ENCODE measurements at places on chromosomes 3 and 15.
A peak's percentile ranks its signal among the peaks of the same experiment; 100 is the strongest.

DNA sequence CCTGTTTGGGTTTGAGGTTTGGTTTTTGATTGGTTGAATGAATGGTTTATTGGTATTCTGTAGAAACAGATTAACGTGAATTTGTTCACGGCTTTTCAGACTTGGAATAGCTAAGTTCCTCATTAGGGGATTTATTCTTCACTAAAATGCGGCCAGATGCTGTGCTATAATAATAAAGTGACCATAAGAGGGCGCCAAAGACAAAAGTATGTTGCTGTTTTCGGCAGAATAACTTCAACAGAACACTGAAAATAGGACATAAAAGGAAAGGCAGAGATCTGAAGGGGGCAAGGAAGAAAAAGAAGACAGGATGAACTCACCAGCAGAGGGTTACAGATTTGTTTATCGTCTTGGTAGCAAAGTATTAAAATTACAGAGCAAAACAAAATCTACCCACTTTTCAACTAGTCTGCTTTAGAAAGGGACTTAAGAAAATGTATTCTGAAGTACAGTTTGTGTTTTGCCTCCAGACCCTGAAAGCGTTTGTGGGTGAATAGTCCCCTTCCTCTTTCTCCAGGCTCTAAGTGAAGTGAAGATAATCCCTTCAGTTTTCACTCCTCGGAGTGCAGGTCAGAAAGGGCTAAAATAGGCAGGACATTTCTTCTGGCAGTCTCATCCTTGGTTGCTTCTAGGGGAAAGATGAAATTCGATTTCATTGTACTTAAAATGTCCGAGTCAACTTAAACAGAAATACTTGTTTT lies 147.6 kb downstream of the IL20RB start:
- DNase-seq: peak; percentile 46

GRCh38 chr15:78421238-78421965 lies 16.6 kb upstream of the IREB2 start:
- DNase-seq: peak; percentile 19

GRCh38 chr3:11392014-11392859 lies 120.0 kb downstream of the ATG7 start:
- peak; percentile 91 for DNase-seq

DNA sequence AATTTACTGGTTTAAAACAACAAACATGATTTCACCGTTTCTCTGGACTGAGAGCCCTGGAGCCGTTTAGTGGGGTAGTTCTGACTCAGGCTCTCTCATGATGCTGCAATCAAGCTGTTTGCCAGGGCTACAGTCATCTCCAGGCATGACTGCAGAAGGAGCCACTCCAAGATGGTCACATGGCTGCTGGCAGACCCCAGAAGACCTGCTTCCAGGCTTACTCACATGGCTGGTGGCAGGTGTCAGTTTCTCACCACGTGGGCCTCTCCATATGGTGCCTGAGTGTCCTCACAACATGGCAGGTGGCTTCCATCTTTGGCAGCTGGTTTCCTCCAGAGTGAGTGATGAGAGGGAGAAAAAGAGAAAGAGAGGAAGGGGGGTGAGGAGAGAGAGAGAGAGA lies 378.3 kb upstream of the RGMA start:
- peak; percentile 63 for DNase-seq

- DNase-seq: no peak
Measured at GRCh38 chr3:155370198-155370597, 76.7 kb upstream of the STRIT1 start.

- no peak for DNase-seq
Measured at GRCh38 chr3:107206945-107207344, 170.3 kb upstream of the CCDC54 start.

GRCh38 chr3:45746165-45746776 lies 50.1 kb downstream of the SLC6A20 start:
- no peak for DNase-seq

DNA sequence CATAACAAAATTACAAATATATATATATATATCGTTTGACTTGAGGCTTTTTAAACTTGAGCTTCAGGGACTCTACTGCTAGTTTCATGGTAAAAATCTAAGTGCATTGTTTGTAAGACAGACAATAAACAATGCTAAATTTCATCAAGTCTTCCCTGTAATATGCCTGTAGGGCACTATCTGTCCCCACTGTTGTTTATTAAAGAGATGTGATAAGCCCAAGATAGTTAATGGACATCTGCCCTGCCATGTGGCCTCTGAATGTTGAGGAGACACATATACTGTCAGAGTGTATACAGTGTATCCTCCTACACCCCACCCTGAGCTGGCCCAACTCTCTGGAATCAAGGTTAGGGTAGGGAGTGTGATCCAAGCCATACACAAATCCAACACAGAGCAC lies 15.1 kb upstream of the EIF1B start:
- DNase-seq: no peak

DNA sequence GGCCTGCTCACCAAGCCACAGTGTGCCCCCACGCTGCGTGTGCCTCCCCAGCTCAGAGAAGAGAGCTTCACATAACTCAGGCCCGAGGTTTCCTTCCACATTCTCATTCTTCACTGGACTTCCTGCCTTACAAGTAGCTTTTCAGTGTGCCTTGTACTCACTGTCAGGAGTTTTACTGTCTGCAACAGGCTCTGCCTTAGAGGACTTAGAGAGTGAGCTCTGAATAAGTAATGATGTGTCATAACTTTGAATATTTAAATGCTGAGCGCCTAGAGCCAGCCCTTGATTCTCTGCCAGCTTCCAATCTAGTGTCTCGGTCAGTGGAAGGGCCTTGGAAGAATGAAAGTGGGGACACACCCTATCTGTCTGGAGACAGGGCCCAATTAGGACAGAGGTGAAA lies 41.8 kb downstream of the ITGB5 start:
- peak; percentile 92 for DNase-seq

DNA sequence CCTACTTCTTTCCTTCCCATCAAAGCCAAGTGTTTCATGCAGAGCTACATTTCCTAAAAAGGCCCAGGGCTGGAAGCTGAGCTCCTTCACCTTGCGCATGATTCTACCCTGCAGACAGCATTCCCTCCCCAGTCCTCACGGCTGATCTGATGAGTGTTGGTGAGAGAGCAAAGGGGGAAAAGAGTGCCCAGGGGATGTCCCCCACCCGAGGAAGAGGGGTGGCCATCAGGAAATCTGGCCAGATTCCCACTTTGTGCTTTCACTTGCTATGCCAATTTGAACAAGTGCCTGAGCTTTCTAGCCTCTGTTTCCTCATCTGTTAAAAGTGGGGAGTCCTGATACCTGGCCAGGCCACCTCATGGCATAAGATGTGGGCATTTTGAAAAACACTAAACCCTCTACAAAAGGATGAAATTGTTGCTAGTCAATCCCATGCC lies 231.0 kb upstream of the TLE3 start:
- no peak for DNase-seq

- no peak for DNase-seq
Measured at GRCh38 chr3:86737517-86737916, 253.4 kb downstream of the VGLL3 start.

- no peak for DNase-seq
Measured at GRCh38 chr3:186260726-186261125, 101.3 kb downstream of the DGKG start.

DNA sequence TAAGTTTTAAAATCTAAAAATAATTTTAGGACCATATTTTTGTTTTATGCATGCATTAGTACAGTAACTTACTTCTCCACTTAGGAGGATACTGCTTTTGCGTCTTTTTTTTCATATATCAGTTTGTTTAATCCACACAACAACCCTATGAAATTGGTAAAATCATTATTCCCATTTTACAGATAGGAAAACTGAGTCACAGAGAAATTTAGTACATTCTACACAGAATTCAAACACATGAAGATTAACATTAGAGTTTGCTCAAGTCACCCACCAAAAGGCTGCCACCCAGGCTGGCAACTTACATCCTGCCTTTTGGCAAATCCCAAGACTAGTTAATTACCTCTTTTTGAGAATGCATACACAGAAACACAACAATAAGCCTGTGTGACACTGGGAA lies 28.7 kb downstream of the TNIK start:
- no peak for DNase-seq

DNA sequence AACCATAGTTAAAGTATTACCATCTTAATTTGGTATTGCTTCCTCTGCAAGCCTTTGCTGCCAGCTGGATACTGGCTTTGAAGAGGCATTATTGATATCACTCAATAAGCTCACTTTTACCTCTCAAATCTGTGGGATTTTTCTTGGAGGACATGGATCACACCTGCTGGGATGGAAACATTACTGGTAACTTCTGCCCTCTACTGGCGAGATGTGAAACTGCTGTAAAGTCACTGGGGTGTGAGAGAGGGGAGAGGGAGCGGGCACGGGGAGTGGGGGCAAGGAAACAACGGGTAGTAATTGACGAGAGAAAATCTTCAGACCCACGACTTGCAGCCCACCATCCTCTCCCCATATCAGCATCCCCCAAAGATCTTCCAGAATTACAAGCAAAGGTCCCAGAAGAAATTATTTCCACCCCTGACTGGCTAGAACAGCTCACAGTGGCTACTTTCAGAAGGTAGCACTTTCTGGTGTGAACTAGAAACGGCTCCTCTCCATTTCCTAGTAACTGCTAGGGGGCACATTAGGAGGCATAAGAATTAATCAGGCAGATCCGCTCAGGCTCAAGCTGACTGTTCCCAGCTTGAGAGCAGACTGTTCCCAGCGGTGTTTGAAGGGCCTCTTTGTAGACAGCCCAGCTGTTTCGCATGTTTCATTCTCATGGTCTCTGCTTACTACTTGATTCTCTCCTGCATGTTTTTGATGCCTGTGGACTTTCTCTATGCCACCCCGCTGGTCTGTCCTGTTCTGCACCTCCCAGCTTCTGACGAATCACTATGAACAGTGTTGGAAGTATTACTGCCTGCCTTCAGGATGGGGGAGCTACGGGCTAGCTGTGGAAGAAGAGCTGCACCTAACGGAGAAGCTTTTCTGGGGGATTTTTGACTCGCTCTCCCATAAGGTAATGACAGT lies 230.4 kb upstream of the CHRM5 start:
- peak; percentile 15 for DNase-seq

GRCh38 chr15:85525755-85526154 lies 145.4 kb downstream of the AKAP13 start:
- DNase-seq: no peak

DNA sequence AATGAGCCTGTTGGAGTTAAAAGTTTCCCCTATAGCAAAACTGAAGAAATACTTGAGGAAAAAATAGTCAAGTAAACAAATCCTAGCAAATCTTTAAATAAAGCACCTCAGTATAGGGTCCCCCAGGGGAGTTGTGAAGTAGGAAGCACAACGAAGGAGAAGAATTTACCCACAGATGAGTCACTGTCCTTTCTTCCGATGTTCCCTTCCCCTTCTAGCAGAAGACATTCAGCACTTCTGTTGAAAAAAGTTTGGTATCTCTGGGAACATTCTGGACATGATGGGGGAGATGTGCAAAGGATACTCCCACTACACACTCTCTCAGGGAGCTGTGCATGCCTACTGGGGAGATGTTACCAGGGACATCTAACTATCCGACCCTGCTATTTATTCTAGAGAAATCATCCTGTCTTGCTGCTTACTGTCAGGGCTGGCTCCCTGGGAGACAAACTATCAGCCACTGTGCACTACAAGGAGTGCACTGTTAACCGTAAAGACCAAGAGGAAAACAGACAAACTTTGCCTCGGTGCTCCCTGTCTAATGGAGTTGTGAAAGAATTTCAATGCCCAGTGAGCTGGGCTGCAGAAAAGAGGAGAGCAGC lies 93.8 kb downstream of the RFTN1 start:
- peak; percentile 77 for DNase-seq

DNA sequence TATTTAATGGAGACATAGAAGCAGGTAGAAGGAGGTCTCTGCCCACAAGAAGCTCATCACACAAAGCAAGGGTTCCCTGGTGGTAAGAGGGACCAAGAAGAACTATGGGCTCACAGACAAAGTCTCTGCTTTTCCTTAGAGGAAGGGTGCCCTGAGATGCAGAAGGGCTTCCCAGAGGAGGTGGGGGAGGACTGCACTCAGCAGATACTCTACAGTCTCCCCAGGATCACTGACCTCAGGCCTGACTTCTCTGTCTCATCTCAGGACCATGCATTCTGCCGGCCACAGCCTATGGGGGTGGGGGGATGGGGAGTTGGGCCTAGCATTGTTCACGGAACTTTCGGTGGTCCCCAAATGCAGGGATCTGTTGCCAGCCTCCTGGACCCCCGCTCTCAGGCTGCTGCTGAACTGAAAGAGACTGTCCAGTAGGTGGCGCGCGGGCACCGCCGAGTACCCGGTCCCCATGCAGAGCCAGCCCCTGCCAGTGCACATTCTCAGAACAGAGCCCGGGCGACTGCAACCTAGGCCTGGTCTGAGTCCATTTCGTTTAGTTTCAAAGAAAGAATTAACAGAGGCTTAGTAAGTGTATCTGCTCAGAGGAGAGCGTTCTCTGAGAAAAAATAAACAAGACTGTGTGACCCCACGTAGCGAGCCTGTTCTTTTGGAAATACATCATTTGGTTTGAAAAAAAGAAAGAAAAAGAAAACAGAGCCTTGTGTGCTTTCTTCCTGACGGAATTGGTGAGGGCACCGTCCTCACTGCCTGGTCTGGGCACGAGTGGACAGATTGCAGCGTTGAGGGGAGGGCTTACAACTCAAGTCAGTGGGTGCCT lies 74.1 kb downstream of the LRTM1 start:
- DNase-seq: peak; percentile 66

DNA sequence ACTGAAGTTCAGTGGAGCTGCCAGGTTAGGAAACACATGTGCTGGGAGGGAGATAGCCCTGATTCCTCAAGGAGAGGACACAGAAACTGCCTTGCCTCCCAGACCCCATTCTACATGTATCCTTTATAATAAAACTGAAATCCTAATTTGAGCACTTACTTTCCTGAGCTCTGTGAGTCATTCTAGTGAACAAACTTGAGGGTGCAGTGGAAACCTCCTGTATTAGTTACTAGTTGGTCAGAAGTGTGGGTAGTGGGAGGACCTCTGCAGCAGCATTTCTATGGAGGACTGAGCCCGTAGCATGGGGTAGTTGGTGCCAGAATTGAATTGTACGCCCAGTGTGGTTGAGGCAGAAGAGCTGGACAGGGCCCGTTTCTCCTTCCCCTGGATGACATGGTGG lies 23.9 kb downstream of the ATP1B3 start:
- no peak for DNase-seq

DNA sequence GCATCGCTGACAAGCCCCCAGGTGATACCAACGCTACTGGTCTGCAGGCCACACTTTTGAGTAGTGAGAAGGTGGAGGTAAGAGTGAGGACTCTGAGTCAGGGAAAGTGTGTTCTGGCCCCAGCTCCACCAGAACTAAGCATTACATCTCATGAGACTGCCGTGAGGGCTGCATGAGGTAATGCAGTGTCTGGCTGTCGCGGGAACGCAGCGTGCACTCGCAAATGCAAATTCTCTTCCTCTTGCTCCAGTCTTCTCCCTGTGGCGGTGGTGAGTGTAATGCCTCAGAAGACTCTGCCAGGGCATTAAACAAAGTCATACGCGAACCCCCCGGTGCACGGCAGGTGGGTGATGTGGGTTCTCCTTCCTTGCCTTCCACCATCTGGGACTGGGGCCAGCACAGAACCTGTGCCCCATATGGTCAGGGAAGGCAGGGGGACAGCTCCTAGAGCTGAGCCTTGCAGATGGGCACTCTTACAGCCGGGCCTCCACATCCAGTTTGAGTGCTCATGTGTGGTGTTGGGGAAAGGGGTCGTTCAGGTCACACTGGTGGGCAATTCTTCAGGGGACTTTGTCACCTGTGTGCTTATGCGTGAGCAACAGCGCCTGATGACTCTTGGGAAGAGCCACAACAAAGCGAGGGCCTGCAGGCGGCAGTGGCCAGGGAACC lies 175.8 kb downstream of the XXYLT1 start:
- peak; percentile 18 for DNase-seq

GRCh38 chr3:196292286-196292923 lies 4.9 kb upstream of the PCYT1A start:
- DNase-seq: no peak

- DNase-seq: peak; percentile 3
Measured at GRCh38 chr3:121660356-121661171, at the start of gene HCLS1. Gene HCLS1 (minus strand): TSS chr3:121660903. CDS start chr3:121658347, 2,556 bp downstream.

GRCh38 chr3:41920406-41920965 lies 41.4 kb downstream of the ULK4 start:
- no peak for DNase-seq

All from fibroblast of skin of right biceps (primary cell).